ENCODE measurements at places on chromosomes 11 and 22.

GRCh38 chr11:95904009-95904650 lies 19.8 kb downstream of the MTMR2 start:
- no peak for DNase-seq

DNA sequence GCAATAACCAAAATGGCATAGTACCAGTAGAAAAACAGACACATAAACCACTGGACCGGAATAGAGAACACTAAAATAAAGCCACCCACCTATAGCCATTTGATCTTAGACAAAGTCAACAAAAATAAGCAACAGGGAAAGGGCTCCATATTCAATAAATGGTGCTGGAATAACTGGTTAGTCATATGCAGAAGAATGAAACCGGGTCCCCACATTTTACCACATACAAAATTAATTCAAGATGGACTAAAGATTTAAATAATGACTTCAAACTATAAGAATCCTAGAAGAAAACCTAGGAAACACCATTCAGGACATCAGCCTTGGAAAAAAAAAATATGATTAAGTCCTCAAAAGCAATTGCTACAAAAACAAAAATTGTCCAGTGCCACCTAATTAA lies 30.1 kb upstream of the NOX4 start:
- DNase-seq: no peak

GRCh38 chr22:37497062-37497599 lies 10.9 kb upstream of the MFNG start:
- no peak for DNase-seq

DNA sequence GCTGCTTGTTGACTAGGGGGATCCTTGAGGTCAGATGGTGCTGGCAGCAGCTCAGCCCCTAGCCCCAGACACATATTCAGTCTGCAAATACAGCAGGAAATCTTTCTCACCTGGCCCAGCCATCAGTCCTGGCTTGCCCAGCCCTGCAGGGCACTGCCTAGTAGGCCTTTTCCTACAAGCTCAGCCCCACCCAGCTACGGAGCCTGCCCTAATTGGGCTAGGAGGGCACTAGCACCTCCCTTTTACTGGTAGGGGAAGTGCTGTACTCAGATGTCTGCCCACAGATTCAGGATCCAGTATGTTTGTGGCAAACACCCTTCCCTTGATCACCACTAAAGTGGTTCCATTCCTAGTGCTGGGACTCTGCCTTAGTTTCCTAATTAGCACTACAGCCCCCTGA lies 257.1 kb upstream of the CADM1 start:
- DNase-seq: no peak

DNA sequence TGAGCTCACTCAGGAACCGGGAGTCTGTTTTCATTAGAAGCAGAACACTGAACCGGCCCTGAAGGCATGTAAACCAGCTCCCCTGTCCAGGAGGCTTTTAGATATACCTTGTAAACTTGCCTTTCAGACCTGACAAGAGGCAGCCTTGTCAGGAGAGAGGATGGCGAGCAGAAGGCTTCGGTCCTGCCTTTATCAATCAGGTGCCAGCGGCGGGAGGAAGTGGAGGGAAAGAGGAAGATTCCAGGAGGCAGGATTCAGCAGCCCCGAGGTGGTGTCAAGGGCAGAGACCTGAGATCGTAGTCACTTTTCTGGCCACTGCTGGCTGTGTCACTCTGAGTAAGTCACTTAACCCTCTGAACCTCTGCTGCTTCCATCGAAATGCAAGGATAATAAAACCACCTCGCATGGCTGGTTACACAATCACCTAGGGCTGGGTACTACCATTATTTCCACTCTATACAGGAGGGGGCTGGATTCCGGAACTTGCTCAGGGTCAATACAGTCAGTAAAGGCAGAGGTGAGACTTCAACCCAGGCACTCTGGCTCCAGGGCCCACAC lies 181.0 kb downstream of the CHST1 start:
- DNase-seq: no peak

- DNase-seq: no peak
These were observed 17.0 kb downstream of the KCNE3 start for GRCh38 chr11:74450318-74450717.

- DNase-seq: no peak
These were observed 131.4 kb upstream of the C11orf58 start for GRCh38 chr11:16606784-16607674.

- DNase-seq: no peak
These were observed 4.2 kb upstream of the NFAM1 start for GRCh38 chr22:42436404-42436803.

GRCh38 chr22:49112176-49112575 lies 715.5 kb downstream of the BRD1 start:
- no peak for DNase-seq

DNA sequence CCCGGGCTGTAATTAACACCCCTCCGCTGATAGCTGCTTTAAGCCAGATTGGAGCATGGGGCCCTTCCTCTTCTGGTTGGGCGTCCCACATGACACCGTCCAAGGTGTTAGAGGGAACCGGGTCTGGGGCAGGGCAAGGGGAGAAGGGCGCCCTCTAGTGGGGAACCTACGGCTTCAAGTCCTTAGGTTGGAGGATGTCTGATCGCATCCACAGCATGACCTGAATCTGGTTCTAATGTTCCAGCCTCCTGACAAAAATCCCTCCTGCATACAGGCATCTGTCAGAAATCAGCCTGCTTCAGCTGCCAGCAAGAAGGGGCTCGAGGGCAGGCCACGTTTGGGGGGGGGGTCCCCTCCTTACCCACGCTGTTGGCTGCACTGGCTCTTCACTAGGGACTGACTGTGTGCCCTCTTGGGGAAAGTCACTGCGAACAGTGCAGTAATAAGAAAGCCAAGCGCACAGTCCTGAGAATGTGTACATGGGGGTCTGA lies 94.2 kb upstream of the TBCEL start:
- no peak for DNase-seq

DNA sequence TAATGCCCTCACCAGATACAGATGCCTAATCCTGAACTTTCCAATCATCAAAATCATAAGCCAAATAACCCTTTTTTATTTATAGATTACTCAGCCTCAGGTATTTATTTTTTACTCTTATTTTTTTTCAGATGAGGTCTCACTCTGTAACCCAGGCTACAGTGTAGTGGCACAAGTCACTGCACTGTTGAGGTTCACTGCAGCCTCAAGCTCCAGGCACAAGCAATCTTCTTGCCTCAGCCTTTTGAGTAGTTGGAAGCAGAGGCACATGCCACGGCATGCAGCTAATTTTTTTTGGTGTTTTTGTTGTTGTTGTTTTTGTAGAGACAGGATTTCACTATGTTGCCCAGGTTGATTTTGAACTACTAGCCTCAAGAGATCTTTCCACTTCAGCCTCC lies 49.5 kb downstream of the TTC28 start:
- DNase-seq: no peak

Measured in effector CD8-positive, alpha-beta T cell (primary cell).